CD4-positive, alpha-beta memory T cell (primary cell): ENCODE measurements at places on chromosomes 13 and 19.
A peak's percentile ranks its signal among the peaks of the same experiment; 100 is the strongest.

GRCh38 chr19:37468961-37469777, at the start of gene ZNF570:
Gene ZNF570 (plus strand): TSS chr19:37469356. CDS start chr19:37470355, 999 bp downstream.
- peak; percentile 90 for DNase-seq
- H3K27me3 ChIP-seq: no peaks in the 10 kb centered on the region

GRCh38 chr19:16554776-16555175, 12.5 kb upstream of the CHERP start:
- no peaks in the 10 kb centered on the region for H3K27me3 ChIP-seq
- no peak overlapping the region for H3K4me3 ChIP-seq
- H3K27ac ChIP-seq: no peak overlapping the region

DNA sequence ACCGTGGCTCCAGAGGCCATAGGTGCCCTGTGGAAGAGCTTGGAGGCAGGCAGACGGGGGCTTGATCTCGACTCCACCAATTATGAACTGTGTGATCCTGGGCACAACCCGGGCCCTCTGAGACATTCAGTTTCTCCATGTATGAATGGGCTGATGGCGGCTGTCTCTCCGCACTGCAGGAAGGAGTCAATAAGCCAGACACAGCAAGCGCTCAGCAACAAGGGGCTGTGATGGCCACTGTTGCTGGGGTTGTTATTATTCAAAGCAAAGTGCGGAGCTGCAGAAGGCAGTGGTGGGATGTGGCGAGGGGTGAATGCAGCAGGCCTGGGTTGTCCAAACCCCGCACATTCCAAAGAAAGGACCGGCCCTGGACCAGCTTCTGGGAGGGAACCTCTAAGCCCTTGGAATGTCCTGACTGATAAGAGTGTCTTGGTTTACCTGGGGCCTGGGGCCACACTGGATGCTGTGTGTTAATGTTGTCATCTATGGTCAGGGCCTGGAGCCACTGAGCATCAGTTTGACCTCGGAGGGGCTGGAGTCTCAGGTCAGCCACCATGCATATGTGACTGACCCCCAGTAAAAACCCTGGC, 8.3 kb downstream of the TMEM143 start:
- no peak overlapping the region for H3K4me3 ChIP-seq
- H3K27ac ChIP-seq: no peak overlapping the region
- H3K36me3 ChIP-seq: no peaks in the 10 kb centered on the region
- DNase-seq: no peak
- H3K4me1 ChIP-seq: no peaks in the 10 kb centered on the region

GRCh38 chr19:39342647-39343305, 555 bp downstream of the SAMD4B start:
- no peaks in the 10 kb centered on the region for H3K27me3 ChIP-seq
- no peaks in the 10 kb centered on the region for H3K36me3 ChIP-seq
- peaks cover 57% of the 10 kb centered on the region for H3K4me1 ChIP-seq
- H3K27ac ChIP-seq: peak overlapping the region; percentile 77
- DNase-seq: no peak

DNA sequence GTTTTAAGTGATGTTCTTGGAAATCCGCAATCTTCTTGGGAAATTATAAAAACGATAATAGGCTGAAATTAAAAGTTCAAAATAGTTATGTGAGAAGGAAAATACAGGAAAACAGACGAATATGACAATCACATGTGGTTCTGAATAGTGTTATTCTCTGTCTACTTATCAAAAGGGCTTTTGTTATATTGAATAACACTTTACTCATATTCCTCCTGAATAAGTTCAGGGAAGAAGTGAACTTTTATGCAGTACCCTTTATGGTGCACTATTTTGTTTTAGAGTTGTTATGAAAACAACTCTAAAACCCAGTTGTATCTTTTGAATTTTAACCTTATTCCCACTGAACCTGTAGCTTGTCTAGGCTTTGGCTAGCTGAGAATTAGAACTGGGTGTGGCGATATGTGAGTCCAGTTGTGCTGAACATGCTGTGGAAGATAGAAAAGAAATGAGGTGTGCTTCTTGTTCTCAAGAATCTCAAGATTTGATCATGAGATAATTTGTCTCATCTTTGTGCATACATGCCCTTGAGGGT, 384.4 kb downstream of the LMO7 start:
- no peaks in the 10 kb centered on the region for H3K4me1 ChIP-seq
- no peaks in the 10 kb centered on the region for H3K27me3 ChIP-seq
- no peak overlapping the region for H3K27ac ChIP-seq
- no peaks in the 10 kb centered on the region for H3K36me3 ChIP-seq
- H3K4me3 ChIP-seq: no peak overlapping the region

DNA sequence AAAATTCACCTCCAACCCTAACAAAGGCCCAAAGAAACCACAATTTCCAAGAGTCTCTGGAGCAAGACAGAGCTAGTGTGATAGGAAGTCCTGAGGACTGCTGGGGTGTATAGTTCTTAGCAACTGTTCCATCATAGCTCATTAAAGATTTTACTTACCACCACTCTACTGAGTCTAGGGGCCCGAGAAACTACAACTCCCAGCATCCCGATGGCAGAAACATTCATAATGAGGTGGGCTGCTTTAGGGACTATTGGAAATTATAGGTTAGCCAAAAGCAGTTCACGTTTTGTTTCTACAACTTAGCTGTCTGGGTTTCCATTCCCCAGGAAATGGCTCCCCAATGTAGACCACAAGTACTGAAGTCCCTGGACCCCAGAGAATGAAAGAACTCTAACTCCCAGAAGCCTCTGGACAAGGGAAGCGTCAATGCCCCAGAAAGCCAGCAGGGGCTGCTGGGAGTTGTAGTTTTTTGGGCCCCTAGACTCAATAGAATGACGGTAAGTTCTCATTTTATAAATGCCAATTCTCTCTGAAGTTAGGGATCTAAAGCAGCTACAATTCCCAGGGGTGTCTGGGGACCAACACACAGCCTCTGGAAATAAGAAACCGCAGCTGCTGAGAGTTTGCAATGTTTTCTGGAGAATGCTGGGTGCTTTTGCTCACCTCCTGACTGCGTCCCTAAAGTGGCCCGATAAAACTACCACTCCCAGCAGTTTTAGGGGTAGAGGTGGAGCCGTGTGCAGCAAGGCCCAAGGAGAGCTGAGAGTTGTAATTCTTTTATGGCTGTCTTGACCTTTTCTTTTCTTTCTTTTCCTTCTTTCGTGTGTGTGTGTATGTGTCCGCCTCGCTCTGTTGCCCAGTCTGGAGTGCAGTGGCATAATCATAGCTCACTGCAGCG, 11.1 kb downstream of the FTL start:
- H3K4me3 ChIP-seq: no peak overlapping the region
- H3K36me3 ChIP-seq: peaks cover 9% of the 10 kb centered on the region
- DNase-seq: no peak
- no peaks in the 10 kb centered on the region for H3K27me3 ChIP-seq

- H3K4me1 ChIP-seq: peaks cover 20% of the 10 kb centered on the region
- no peak overlapping the region for H3K4me3 ChIP-seq
- H3K27ac ChIP-seq: no peak overlapping the region
- H3K27me3 ChIP-seq: no peaks in the 10 kb centered on the region
Measured at GRCh38 chr13:100515410-100515800, 73.2 kb downstream of the GGACT start.

DNA sequence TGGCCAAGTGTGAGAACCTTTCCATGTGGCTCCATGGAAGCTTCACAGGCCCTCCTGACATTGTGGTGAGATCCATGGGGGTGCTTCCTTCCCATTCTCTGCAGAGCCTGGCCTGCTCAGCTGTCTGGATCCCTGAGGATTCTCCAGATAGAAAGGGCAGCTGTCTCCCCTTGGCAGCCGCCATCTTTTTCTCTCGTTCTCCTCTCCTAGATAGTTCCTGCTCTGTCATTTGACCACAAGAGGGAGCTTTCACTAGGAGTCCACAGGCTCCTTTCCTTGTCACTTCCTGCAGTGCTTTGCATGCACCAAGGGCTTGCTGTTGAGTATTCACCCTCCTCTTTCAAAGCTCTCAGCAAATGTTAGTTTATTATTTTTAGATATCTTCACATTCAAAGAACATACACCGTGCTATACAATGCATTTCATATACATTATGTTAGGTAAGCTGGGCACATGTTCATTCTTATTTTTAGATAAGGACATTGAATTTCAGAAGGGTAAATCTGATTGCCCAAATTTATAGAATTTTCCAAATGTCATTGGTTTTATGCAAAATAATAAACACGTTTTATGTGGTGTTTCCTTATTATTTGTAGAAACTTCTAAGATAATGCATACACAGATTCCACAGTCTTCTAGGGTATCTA, 133.2 kb downstream of the FRY start:
- no peak overlapping the region for H3K4me3 ChIP-seq
- H3K4me1 ChIP-seq: no peaks in the 10 kb centered on the region
- H3K36me3 ChIP-seq: no peaks in the 10 kb centered on the region
- no peak overlapping the region for H3K27ac ChIP-seq

DNA sequence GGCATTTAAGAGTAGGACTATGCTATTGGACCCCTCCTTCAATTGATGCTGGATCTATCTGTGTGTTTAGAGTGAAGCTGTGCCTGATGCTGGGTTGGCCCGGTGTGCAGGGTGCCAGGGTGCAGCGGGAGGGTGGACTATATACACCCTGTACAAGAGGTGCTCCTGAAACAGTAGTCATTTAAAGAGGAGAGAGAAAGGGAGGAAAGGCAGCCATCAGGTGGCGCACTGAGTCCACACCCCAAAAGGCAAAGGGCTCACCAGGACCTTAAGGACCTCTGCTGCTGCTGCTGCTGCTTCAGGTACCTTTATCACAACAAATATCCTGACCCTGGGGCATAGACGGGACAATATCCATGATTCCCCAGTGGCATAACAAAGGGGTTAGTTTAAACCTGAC, 39.4 kb downstream of the ZNF136 start:
- H3K4me3 ChIP-seq: no peak overlapping the region
- no peaks in the 10 kb centered on the region for H3K36me3 ChIP-seq
- peak; percentile 46 for DNase-seq
- no peaks in the 10 kb centered on the region for H3K27me3 ChIP-seq
- H3K27ac ChIP-seq: no peak overlapping the region
- H3K4me1 ChIP-seq: peaks cover 8% of the 10 kb centered on the region

DNA sequence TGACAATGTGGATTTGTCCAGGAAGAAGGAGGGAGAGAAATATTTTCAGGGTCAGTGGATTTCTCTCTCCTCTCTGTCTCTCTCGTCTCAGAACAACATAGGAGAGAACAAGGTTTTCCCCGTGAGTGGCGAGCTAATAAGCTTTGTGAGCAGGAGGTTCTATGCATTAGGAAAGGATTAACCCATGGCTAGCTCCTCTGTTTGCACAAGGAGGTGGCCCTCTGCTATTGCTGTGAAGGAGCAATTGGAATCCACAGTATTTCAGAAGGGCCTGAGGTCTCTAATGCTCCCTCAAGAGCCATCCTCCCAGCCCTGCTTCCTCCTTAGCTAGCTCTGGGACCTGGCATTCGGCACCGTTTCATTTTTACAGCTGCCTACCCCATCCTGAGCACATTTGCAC, 288.9 kb upstream of the MAB21L1 start:
- no peaks in the 10 kb centered on the region for H3K4me1 ChIP-seq
- no peaks in the 10 kb centered on the region for H3K36me3 ChIP-seq
- H3K4me3 ChIP-seq: no peak overlapping the region
- H3K27me3 ChIP-seq: no peaks in the 10 kb centered on the region
- no peak for DNase-seq

DNA sequence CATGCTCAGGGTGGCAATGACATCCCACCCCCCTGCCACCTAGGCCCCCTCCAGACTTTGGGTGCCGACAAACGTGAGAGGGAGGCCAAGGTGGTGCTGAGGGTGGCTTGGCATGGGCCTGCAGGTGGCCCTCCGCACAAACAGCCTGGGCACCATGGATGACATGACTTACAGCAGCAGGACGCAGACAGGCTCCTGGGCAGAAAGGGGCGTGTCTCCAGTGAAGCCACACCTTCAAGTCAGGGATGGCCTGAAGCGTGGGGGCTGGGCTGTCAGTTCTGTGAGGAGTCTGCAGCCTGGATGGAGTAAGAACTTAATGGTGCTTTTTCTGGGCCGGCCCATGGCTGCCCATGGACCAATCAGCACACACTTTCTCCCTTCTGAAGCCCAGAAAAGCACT, 25.3 kb downstream of the POMP start:
- H3K4me3 ChIP-seq: no peak overlapping the region
- no peaks in the 10 kb centered on the region for H3K27me3 ChIP-seq
- H3K36me3 ChIP-seq: peaks cover 4% of the 10 kb centered on the region
- no peak for DNase-seq

GRCh38 chr13:19817106-19817505, 34.4 kb upstream of the PSPC1 start:
- no peak for DNase-seq
- no peak overlapping the region for H3K27ac ChIP-seq
- H3K4me3 ChIP-seq: no peak overlapping the region

- no peaks in the 10 kb centered on the region for H3K27me3 ChIP-seq
- H3K36me3 ChIP-seq: no peaks in the 10 kb centered on the region
- DNase-seq: no peak
- H3K4me1 ChIP-seq: peaks cover 47% of the 10 kb centered on the region
Measured at GRCh38 chr13:48979892-48980291, 4.2 kb downstream of the FNDC3A start.

DNA sequence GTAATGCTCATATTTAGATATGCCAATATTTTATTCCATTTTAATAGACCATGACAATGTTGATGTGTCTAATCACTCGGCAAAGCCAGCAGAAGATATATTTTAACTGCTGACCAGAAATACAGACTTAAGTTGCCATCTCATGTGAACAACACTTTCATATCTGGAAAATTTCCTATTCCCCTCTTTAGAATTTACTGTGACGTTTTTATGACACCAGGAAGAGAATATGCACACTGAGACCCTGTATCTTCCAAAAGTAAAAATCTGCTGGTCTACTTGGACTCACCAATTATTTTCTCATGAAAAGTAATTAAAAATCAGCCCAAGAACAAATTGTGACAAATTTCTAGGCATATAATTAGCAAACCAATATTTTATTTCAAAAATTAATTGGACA, 2.1 kb downstream of the PROSER1 start:
- peaks cover 68% of the 10 kb centered on the region for H3K4me1 ChIP-seq
- H3K4me3 ChIP-seq: no peak overlapping the region
- DNase-seq: no peak

DNA sequence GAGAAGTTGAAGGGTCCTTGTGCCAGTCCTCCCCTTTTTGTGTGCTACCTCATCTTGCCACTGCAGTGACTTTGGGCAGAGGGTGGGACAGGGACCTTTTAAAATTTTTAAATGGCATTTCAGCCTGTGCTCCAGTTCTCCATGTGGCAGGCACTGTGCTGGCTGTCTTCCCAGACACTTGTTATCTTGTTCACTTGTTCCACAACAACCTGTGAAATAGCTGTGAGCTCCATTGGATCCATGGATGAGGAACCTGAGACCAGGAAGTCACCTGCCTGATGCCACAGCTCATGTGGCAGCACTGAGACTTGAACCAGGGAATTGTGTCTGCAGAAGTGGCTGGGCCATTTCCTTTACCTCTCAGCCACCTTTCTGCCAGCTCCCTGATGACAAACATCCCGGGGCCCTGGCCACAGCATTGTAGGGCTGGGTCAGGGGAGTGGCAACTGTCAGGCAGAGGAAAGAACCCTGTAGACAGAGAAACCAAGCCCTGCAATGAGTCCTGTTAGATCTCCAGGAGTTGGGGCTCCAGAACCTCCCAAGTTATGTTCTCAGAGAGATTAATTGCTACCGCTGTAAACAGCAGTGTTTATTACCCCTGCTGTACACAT, 6.4 kb downstream of the EGLN2 start:
- H3K27me3 ChIP-seq: no peaks in the 10 kb centered on the region
- peak overlapping the region; percentile 84 for H3K27ac ChIP-seq
- H3K4me1 ChIP-seq: peaks cover 99% of the 10 kb centered on the region
- peaks cover 33% of the 10 kb centered on the region for H3K36me3 ChIP-seq
